Karpas-422 (cell line): ENCODE measurements at places on chromosomes 16 and 17. TPM values are rescaled to one million over a fixed set of nuclear protein-coding genes. Genes with fewer than 3 reads are reported as not detected.

- DNase-seq = peak; percentile 72
Measured at GRCh38 chr17:50051082-50051576, 4.8 kb upstream of the ITGA3 start.

- DNase-seq = peak; percentile 33
Measured at GRCh38 chr17:31743797-31744196, 115.2 kb downstream of the COPRS start.

CCL1 gene
- not detected in 2 replicates for total RNA-seq

TRAF4 gene
- 40.1 and 40.7 TPM in 2 replicates for total RNA-seq

DNA sequence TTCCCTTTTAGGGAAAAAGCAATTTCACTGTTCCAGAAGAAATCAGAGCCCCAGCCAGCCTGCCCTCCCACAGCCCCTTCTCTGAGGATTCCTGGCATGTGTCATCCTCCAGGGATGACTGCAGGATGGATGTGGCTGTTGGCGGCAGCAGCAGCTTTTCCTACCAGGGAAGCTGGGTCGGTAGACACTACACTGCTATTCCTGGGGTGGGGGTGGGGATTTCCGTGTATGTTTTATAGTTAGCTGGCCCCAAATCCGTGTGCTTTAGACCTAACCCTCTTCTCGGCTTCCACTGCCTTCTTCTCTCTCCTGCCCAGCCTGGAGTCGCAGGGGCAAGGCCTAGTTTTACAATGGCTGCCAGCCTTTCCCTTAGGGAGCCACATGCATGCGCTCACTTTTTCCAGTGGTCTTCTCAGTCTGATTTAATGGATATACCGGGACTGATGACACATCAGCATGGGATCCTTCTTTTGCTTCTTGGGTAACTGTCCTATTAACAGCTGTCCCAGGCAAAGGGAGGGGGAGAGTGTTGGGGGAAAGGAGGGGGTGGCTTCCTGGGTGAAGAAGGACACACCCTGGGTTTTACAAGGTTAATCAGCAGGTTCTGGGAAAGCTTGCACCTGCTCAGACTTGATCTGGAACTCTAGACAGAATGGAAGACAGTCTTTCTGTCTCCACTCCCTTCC is 2.7 kb upstream of the NFE2L1 start:
- DNase-seq = no peak

ARL5C gene
- total RNA-seq = not detected in 2 replicates

DNA sequence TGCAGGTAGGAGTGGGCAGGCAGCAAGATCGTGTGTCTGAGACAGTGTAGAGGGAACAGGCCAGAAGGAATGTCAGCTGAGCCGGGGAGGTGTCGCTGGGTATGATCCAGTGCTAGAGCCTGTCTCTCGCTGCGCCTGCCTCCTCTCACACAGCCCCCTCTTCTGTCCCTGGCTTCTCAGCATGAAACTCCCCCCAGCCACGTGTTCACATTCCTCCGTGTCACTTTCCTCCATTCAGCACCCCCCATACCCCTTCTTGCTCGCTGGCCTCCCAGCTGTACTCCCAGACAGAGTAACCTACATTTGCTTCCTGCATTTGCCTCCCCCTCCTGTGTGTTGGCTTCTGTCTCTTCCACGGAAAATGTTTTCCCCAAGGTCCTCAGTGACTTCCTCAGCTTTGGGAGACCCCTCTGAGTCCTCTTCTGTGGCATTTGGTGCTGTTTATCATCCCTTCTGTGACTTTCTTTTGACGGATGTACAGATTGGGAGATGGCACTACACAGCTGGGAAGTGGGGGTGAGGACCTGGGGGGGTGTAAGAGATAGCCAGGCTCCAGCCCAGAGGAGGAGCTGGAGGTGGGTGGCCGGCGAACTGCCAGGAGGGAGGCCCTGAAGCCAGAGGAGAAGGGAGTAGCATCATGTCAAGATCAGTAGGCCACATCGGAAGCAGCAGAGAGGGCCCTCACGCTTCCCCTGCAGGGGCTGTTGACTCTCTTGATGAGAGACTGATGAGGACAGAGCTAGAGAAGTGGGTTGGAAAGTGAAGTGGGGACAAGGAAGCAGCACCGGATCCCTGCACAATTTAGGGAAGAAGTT is 19.2 kb downstream of the SGF29 start:
- no peak for DNase-seq

MAF gene
- total RNA-seq = not detected in 2 replicates

DNA sequence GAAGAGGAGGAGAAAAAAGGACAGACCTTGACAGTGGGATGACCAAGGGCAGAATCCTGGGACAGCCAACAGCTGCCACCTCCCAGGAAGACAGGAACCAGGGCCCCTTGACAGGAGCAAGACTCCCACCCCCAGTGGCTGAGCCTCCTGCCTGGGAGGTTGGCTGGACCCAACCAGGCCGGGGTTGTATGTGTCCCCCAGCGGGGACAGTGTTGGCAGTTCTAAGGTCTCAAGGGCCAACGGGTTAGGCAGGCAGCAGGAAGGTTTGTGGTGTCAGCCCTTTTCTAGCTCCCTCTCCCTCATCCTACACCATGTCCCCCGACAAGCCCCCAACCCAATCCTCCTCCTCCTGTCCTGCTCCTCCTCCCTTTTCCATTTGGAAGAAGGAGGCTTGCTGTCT is 126.2 kb downstream of the MRM1 start:
- DNase-seq = no peak

- peak; percentile 33 for DNase-seq
Measured at GRCh38 chr17:61584866-61585265, 6.2 kb downstream of the NACA2 start.

OR4D1 gene
- total RNA-seq = not detected in 2 replicates

PHKB gene
- 53.7 and 87.4 TPM in 2 replicates for total RNA-seq

DNA sequence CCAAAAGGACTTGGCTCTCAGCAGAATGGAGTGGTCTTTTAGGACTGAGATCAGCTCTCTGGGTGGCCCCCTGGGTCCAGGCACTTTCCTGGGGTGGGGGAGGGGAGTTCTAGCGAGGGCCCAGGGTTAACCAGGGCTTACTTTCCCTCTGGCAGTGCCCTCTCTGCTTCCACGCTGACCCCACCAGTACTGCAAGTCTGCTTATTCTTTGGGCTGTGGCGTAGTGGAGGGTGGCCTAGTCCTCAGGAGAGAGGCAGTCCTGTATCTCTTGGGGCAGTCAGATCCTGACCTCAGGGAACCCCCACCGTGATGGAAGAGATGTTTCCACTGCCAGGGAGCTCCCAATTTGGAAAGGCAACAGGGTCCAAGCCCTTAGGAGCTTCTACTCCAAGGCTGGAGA is 79.4 kb downstream of the CCDC182 start:
- DNase-seq = no peak

GRCh38 chr17:39667262-39667944 is 850 bp upstream of the PNMT start:
- peak; percentile 55 for DNase-seq

GRCh38 chr17:43907998-43908721 is 824 bp upstream of the MPP2 start:
- DNase-seq = peak; percentile 90

SEPTIN12 gene
- not detected in 2 replicates for total RNA-seq

GRCh38 chr17:10622617-10623485 is 34.3 kb downstream of the MYH3 start:
- DNase-seq = no peak

SLC6A2 gene
- total RNA-seq = not detected in 2 replicates

DNA sequence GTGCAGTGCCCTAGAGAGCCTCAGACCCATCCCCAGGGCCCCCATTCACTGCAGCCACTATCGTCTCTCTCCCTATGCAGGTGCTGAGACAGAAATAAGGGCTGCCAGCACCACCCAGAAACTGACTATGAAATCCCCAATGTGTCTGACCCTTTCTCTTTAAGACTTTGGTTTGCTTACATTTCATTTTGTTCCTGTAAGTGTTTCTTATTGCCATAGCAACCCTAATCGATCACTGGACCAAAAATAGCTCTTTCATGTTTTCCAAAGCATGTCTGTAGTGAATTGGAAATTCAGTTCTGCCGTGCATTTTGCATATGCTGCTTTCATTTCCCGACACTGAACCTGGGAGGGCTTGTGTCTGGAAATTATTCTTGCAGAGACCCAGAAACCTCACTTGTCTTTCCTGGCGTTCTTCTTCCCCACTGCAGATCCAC is 148.7 kb upstream of the NOL11 start:
- no peak for DNase-seq

DNA sequence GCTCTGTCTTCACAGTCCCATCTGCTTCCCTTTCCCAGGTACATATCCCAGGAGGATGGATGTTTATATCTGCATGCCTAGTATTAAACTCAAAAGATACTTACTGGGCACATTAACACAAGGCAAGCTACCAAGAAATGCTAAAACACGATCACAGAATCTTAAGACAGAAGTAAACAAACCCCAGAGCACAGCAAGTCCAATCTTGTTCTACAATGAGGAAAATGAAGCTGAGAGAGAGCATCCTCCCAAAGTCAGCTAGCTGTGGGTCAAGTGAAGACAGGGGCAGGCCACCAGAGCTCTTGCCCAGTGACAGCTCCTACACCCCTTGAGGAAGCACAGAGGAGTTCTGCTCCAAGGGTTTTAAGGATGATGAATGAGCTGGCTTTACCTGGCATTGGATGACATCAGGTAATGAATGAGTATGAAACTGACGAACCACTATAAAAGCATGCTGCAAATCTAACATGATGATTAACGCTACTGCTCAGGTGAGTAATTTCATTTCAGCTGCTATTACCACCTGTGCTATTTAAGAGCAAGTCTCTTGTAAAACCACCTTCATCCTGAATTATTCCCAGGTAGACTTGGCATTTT is 20.3 kb downstream of the XPO6 start:
- DNase-seq = no peak

HSD17B2 gene
- not detected in 2 replicates for total RNA-seq

DNA sequence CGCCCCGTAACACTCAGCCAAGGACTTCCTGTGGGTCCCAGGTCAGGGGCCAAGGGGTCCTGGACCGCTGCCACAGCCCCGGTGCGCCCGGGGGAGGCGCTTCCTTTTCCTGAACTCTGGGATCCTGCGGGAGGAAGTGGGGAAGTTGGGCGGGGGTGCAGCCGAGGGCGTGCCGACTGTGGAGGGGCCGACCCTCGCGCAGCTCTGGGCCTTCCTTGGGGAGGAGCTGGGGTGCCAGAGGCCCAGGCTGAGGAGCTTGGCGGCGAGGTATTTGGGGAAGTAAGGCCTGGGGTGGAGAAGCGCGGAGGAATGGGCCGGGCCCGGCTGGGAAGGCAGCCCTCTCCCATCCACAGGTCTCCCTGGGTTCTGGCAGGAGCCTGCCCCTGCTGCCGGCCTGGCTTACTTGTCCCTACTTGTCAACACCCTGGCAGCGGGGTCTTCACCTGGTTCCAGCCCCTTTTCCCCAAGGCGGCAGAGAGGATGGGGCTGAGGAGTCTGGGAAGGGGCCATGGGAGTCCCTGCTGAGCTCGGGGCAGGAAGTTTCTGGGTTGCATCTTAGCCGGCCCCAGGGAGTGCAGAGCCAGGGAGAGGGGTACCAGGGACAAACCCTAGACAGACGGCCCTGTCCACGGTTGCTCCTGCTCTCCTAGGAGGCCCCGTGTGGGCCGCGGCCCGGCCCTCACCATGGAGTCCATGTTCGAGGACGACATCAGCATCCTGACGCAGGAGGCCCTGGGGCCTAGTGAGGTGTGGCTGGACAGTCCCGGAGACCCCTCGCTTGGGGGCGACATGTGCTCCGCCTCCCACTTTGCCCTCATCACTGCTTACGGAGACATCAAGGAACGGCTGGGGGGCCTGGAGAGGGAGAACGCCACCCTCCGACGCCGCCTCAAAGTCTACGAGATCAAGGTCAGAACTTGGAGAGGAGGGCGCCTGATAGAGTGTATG is 1.7 kb downstream of the TBKBP1 start:
- DNase-seq = no peak

DNA sequence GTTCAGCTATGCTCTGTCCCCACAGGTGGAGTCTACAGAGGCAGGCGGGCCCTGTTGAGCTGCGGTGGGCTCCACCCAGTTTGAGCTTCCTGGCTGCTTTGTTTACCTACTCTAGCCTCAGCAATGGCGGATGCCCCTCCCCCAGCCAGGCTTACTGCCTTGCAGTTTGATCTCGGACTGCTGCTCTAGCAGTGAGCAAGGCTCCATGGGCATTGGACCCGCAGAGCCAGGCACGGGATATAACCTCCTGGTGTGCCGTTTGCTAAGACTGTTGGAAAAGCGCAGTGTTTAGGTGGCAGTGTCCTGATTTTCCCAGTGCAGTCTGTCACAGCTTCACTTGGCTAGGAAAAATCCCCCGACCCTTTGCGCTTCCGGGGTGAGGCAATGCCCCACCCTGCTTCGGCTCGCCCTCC is 89.1 kb downstream of the BCAS3 start:
- no peak for DNase-seq

- DNase-seq = no peak
Measured at GRCh38 chr17:13346081-13346533, 255.6 kb downstream of the HS3ST3A1 start.

DNA sequence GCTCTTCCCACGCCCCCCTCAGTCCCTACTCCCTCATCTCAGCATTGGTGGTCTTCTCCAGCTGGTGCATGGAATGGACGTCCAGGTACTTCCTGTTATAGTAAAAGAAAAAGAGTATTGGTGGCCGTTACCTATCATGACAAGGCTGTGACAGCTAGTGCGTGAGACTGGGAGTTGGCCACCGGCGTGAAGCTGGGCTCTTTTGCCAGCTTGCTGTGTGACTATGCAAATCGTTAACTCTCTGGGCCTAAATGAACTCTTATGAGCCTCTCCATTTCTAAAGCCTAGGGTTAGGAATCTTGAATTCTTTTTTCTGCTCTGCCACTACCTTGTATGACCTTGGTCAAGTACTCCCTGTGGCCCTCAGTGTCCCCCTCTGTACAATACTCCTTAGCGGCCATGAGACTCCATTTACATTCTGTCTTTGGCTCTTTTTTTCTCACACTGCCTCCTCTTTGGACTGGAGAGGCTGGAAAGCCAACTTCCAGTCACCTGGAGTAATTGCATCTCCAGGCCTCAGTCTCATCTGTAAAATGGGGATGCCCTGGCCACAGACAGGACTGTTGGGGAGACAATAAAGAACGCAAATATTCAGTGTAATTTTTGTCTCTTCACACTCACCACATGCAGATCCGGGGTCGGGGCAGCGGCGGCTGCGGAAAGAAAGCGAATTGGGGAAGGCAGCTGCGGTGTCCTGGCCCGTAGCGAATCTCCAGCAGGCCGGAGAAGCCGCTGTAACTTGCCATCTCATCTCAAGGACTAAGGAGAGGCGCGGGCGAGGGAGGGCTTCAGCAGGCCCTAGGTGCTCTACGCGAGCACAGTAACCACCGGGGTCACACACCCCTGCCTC is 1.1 kb downstream of the CFAP119 start:
- DNase-seq = peak; percentile 61

- DNase-seq = peak; percentile 26
Measured at GRCh38 chr17:74928786-74929185, 4.7 kb downstream of the OTOP2 start.

ZG16B gene
- total RNA-seq = not detected in 2 replicates
